ENCODE measurements at places on chromosomes 5 and 9.

DNA sequence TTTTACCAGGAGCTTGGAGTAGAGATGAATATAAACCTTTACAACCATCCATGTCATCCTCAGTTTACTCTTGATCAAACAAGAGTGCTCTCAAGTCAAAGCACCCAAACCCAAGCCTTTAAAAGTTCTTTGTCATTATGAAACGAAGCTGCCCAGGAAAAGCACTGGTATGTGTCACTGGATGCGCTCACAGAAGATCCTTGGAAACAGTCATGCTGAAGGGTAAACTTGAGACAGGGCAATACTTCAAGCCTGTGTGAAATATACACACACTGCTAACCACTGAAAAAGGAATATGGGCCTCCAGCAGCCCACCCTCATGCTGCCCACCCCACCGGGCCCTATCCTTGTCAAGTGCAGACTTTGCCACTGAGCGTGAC, 84.5 kb downstream of the PRRT1B start:
- DNase-seq: no peak

GRCh38 chr5:10364186-10364689, 10.7 kb downstream of the MARCHF6 start:
- DNase-seq: no peak

- DNase-seq: no peak
Observed at GRCh38 chr9:27618066-27618465, 44.8 kb upstream of the C9orf72 start.

DNA sequence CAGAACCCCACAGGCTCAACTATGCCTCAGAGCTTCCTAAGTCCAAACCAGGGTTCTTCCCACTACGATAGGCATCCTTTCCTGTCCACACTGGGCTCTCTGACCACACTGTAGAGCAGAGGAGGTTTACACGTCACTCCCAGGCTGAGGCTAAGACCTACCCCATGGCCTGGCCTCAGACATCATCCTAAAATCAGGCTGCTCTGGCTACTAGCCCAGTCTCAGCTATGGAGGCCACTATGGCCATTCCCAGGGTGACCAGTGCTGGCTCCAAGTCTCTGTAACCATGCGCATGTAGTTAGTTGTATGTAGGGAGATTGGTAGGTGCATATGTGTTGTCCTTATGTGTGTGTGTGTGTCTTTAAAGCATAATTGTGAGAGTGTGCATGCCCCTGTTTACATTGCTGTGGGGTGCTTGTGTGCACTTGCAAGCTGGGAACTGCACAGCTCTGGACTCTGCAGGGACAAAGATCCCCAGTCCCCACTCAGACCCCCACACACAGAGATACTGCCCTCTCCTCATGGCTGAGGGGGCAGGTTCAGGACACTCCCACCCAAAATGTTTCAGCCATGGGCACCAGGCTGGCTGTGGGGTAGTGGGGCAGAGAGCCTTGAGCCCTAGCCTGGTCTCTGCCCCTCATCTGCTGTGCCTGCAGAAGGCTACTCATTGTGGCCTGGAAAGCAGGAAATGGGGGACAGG, 12.3 kb downstream of the PDLIM4 start:
- no peak for DNase-seq

DNA sequence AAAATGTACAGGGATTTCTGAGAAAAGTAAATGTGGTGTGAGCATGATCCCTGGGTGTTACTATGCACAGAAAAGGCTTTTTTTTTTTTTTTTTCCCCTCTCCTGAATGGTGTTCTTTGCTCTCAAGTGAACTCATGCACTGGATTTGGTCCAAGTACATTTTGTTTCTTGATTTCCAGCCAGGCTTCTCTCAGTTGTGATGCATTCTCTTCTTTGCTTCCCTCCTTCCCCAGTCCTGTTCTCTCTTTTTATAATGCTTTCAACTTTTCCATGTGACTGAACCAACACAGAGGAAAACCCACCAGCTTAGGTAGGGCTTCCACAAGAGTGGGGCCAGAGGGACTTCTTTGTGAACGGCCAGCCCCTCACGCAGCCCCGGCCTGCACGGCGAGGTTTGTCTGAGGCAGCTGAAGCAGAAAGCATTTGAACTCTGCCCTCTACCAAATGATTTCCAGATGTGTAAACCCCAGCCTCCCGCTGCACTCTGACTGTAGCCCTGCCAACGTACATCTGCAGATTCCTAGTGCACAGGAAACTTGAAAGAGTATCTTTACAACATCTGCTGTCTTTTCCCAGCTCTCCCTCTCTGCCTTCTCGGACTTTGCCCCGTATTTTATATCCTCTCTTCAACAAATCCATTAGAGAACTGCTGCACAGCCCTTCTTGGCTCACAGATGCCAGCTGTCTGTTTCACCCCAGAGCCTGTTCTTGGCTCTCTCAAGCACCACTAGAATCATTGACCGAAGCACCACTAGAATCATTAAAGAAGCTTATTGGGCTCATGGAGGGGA, 71.8 kb upstream of the CD180 start:
- no peak for DNase-seq

DNA sequence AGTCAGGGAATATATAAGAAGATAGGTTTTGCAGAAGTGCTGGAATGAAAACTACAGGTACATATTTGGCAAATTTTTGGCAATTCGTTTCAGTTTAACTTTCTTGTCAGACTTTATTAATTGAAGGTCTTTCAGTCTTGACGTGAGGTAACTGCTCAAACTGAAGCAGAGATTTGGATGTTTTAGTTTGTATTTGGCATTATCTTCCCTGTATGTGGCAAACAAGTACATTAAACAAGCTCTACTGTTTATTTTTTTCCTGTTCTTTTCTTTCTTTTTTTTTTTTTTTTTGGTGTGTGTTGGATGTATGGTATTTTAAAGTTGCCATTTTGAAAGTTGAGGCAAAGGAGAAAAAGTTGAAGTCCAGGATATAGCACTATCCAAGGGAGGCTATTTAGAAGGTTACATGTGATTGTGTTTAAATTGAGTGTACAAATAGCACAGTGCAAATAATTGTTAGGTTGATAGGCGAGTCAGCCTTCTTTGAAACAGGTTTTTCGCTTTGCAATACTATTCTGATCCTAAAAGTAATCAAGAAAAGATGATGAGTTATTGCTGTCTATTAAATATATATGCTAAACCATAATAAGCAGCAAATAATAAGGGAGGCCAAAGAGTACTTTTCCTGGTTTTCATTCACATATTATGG, 2.2 kb downstream of the PBX3 start:
- DNase-seq: no peak

DNA sequence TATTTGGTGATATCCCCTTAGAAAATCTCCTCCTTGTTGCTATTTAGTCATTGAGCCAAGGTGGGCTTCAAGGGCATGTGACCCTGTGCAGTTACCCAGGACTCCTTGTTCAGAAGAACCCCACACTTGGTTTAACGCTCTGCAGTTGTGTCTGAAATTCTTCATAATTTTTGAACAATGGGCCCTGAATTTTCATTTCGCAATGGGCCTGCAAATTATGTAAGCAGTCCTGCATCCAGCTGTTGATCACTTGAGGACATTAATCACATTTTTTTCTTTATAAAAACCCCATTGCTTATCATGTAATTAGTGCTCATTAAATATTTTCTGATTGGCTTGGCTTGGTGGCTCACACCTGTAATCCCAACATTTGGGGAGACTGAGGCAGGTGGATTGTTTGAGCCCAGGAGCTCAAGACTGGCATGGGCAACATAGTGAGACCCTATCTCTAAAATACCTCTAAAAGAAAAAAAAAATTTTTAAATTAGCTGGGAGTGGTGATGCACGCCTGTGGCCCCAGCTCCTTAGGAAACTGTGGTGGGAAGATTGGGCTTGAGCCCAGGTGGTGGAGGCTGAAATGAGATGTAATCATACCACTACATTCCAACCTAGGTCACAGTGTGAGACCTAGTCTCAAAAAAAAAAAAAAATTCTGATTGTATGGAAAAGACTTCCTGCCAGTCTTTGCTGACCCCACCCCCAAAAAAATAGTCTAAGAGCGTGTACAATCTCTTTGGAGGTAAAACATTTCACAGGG, 194.2 kb upstream of the HAPLN1 start:
- DNase-seq: no peak

GRCh38 chr5:157245476-157245875, 20.4 kb upstream of the CYFIP2 start:
- no peak for DNase-seq

GRCh38 chr9:8858596-8859161, 1059.1 kb upstream of the DMAC1 start:
- no peak for DNase-seq

GRCh38 chr5:150323092-150323491, 20.4 kb upstream of the ARSI start:
- DNase-seq: no peak

- no peak for DNase-seq
Observed at GRCh38 chr9:107029146-107029545, 166.2 kb downstream of the ZNF462 start.

GRCh38 chr5:54620141-54620933, 102.8 kb downstream of the SNX18 start:
- no peak for DNase-seq

GRCh38 chr9:113511856-113512761, 48.6 kb downstream of the RGS3 start:
- DNase-seq: no peak

DNA sequence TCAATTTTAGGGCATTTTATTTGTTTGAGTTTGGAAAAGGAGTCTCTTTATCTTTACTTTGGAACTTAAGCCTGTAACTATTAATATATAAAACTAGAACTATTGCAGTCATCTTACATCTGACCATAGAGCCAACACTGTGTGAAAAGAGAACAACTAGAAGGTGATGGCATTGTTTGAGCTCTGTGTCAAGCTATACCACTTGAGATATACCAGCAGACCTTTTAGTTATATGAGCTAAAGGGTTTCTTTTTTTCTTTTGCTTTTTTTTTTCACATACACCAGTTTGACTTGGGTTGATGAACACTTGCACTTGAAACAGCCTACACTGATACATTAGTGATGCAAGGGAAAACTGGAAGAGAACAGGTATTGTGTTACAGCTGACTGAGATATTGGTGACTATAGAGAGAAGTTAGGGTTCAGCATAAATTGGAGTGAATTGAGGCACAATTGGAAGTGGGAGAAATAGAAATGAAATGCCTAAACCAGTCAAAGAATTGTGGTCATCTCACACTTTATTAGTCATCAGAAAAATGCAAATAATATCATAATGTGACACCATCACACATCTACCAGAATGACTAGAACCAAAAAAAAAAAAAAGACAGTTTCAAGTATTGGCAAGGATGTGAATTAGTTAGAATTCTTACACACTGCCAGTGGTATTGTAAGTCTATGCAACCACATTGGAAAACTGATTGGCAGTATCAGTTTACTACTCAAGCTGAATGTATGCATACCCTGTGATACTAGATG, 60.9 kb downstream of the ADRB2 start:
- DNase-seq: no peak

All from esophagus squamous epithelium (tissue), 5 donors.